ENCODE measurements at places on chromosomes 16 and 17.
A peak's percentile ranks its signal among the peaks of the same experiment; 100 is the strongest.

- no peak for DNase-seq
Observed at GRCh38 chr17:50593321-50593720, 32.8 kb downstream of the CACNA1G start.

GRCh38 chr16:59039066-59039720, 305.1 kb upstream of the GOT2 start:
- DNase-seq, result peak; percentile 12

DNA sequence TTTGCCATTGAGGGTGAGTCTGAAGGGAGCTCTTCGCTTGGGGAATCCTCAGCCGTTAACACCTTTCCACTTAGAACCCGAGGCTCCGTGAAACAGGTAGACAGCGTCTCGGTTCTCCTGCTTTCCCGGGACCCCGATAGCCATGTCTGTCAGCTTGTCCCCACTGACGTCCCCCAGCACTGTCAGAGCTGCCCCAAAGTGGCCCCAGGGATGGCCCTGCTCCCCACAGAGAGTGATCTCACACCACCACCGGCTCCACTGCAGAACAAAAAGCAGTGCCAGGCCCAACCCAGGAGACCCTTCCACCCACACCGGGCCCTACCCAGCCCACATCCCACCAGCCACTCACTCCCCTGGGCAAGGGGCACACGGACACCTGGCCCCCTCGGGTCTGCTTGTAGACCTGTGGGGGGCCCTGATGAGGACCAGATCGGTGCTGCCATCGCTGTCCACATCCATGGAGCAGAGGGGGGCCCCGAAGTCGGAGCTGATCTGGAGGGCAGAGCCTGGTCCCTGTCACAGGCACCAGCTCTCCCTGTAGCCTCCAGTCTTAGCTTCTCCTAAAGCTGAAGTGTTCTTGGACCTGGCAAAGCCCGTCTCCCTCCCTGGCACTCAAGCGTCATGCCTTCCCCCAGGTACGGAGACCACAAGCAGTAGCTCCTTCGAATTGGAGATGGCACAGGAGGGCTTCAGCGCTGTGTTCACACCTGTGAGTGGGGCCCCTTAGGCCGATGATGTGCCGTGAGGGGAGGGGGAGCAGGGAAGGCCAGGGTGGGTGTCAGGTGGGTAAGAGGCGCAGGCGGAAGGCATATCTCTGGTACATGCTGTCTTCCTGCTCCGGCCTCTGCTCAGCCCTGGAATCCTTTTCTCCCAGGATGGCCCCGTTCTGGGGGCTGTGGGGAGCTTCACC, 6.5 kb downstream of the ITGAX start:
- DNase-seq, result no peak

DNA sequence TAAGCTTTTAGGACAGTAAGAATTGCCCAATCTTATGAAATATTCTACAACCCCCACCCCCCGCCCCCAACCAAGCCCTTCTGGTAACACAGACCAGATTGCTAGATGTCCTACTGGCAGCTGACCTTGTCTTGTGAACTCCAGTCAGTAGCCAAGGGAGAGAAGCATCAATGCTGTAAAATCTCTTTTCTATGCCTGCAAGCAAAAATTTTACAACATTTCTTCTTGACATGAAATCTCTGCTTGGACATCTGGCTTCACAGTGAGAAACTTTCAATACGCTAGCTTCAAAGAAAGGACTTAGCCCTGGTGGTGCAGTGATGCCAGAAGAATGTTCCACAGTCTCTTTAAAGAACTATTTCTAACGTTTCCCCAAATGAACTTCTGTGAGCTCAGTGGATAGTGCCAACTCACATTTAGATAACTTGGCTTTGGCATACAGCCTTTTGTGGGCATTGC, 169.3 kb upstream of the AXIN2 start:
- DNase-seq, result no peak

DNA sequence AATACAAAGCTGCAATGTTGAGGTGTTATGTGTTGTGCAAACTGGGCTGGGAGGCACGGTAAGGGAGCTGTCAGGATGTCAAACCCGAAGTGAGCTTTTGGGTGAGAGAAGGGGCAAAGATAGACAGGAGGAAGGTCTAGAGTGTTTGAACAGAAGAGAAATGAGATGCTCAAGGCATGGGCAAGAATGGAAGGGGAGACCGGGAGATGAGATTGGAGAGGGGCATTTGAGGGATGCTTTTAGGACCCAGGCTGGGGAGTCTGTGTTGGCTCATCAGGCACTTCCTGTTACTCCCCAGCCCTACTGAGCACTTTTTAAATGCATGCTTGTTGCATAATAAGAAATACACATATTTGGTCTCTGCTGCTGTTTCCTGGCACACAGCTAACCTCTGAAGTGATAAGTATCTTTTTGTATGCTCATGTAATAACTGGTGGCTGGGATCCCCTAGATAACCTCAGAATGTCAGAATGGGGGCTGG, 13.7 kb downstream of the UNC45B start:
- DNase-seq, result no peak

- no peak for DNase-seq
Observed at GRCh38 chr17:71409712-71410111, 711.1 kb upstream of the SOX9 start.

DNA sequence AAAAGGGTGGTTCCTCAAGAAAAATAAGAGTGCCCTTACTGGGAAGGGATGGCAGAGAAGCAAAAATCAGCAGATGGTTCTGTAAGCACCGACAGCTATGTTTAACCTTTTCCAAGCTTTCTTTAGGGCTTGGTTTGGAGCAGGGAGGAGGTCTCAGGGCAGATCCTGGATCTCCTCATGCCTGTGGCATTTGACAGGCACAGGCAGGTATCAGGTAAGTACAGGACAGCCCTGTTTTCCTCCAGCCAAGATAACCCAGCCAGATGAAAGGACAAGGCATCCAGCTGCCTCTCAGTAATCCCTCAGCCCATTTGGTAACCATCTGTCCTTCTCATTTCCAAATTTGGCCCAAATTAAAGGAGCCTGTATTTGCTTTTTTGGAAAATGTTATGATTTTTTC, 141.5 kb downstream of the TOX3 start:
- no peak for DNase-seq

GRCh38 chr16:54397838-54398237, 111.3 kb upstream of the IRX3 start:
- no peak for DNase-seq

- DNase-seq, result no peak
Observed at GRCh38 chr16:22751104-22751667, 62.8 kb upstream of the HS3ST2 start.

GRCh38 chr16:7550096-7550495, 217.5 kb downstream of the RBFOX1 start:
- DNase-seq, result no peak

DNA sequence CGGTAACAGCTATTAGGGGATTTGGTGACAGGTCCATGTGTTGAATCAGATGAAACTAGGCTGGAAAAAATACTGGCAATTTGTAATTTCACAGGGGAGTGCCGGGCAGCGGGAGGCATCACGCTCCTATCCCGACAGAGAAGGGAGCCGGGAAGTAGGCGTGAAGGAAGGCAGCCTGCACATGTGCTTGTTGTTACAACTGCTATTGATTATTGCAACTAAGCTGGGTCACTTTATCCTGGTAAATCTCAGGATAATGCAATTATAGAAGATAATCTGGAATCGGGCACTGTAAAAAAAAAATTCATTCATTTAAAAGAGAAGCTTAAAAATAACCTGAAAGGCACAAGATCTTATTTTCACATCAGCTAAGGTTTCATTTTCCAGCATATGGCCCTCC, 180.6 kb downstream of the FOXL1 start:
- DNase-seq, result no peak

GRCh38 chr16:79811541-79811940, 211.0 kb upstream of the MAF start:
- no peak for DNase-seq

GRCh38 chr16:49474741-49475140, 101.1 kb downstream of the C16orf78 start:
- DNase-seq, result no peak

DNA sequence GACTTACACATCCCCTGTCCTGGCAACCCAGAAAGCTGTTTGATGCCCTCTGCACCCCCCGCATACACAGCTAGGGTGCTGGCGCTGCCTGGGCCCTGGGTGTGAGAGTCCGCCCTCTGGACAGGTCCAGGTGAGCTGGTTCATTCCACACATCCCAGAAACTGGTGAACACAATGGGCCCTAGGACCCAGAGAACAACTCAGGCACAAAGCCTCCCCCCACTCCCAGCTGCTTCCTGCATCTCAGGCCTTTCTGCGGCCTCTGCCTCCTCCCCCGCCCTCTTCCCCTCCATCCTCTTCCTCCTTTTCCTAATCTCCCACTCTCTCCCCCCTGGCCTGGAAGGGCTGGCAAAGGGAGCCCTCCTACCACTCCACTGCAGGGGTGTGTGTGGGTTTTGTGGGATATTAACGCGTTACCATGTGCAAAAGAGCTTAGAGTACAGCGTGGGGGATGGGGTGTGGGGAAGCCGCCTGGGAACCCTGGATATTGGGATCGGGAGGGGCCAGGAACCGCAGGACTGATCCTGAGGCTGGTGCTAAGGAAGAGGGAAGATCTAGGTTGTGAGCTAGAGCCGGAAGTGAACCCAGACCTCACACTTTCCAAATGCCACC, 1.6 kb upstream of the PPP1R9B start:
- peak; percentile 90 for DNase-seq

- DNase-seq, result no peak
Observed at GRCh38 chr17:50218071-50218759, 16.8 kb upstream of the COL1A1 start.

DNA sequence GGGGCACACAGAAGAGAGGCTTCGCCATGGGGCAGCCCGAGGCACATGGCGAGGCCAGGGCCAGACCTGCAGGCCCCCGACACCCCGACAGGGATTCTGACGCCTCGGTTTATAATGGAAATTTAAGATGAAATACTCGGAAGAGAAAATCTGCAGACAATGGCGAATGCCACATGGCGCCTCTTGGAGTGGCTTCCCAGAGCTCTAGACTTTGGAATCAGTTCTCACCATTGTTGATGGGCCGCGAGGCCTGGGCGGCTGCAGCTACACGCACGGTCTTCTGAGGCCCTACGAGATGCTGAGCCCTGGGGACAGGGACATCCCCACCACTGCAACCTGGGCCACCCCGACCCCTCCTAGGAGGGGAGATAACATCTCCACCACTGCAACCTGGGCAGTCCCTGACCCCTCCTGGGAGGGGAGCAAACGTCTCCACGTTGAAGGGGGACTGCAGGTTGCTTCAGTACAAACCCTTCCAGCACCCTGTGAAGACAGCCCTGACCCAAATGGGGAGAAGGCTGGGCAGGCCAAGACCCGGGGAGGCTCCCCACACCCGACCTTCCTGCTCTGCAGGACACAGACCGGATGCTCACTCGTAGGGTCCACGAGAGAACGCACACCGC, 56.9 kb downstream of the LMF1 start:
- no peak for DNase-seq

- no peak for DNase-seq
Observed at GRCh38 chr17:79415909-79416308, 194.9 kb downstream of the RBFOX3 start.

- DNase-seq, result no peak
Observed at GRCh38 chr17:63993368-63993985, 4.7 kb upstream of the PRR29 start.

DNA sequence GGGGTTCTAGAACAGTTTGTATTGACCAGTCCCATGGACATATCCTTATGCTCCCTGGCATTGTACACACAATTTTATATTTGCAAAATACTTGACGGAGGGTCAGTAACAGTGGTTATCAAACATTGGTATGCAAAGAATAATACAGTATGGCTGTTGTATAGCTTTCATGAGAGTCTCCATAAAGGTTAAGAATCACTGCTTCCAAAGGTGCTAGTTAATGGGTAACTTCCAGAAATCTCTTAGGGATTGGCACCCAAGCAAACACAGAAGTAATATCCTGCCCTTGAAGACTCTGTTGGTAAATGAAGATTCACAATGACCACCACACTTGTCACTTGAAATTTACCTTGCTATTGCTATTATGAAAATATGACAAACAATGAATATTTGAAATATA, 239.2 kb downstream of the ZFHX3 start:
- DNase-seq, result no peak

GRCh38 chr17:66507103-66507923, 204.9 kb downstream of the PRKCA start:
- no peak for DNase-seq

DNA sequence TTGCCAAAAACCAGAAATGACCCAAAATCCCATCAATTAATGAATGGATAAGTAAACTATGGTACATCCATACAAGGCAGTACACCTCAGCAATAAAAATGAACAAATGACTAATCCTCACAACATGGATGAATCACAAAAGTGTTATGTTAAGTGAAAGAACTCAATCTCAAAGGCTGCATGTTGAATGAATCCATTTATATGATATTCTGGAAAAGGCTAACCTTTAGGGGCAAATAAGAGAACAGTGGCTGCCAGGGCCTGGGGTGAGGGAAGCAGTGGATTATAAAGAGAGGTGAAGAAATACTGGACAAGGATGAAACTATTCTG, 46.1 kb upstream of the MSI2 start:
- DNase-seq, result no peak

DNA sequence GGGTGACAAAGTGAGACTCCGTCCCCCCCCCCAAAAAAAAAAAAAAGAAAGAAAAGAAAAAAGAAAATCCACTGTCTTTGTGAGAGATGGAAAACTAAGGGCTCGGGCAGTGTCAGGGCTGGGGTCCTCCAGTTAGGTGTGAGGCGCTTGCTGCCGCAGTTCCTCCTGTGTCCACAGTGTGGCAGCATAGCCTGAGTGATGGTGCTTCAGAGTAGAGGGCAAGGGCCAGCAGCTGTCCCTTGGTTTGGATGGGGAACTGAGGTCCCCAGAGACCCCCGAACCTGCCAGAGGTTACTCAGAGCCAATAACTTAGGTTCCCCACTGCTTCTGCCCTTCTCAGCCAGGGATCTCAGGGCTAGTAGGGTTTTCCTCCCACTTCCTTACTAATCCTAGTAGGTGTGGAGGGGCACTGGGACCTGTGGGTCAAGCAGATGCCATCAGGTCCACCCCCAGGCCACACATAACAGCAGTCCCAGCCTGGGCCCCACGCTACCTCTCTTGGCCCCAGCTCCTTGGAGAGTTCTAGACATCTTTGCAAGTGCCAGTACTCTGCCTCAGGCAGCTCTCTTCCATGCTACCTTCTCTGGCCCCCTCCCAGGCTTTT, 7.9 kb upstream of the LLGL1 start:
- peak; percentile 71 for DNase-seq

- no peak for DNase-seq
Observed at GRCh38 chr16:27781195-27781524, 231.2 kb downstream of the KATNIP start.

DNA sequence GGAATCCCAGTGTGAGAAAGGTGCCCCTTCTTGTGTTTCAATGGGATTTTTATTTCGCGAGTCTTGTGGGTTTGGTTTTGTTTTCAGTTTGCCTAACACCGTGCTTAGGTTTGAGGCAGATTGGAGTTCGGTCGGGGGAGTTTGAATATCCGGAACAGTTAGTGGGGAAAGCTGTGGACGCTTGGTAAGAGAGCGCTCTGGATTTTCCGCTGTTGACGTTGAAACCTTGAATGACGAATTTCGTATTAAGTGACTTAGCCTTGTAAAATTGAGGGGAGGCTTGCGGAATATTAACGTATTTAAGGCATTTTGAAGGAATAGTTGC, 567 bp downstream of the UBB start:
- DNase-seq, result no peak

GRCh38 chr16:14545346-14545884, 84.6 kb downstream of the PARN start:
- DNase-seq, result no peak

Data from KBM-7 (cell line).